Left kidney (tissue), 8 donors: ENCODE measurements at places on chromosomes 13 and 19. TPM values are rescaled to one million over a fixed set of nuclear protein-coding genes. Genes with fewer than 3 reads are reported as not detected.

GRCh38 chr19:10763828-10764339 lies 46.0 kb downstream of the DNM2 start:
- no peak for DNase-seq

GRCh38 chr19:1251330-1252220 lies 3.2 kb downstream of the MIDN start:
- no peak for DNase-seq

DNA sequence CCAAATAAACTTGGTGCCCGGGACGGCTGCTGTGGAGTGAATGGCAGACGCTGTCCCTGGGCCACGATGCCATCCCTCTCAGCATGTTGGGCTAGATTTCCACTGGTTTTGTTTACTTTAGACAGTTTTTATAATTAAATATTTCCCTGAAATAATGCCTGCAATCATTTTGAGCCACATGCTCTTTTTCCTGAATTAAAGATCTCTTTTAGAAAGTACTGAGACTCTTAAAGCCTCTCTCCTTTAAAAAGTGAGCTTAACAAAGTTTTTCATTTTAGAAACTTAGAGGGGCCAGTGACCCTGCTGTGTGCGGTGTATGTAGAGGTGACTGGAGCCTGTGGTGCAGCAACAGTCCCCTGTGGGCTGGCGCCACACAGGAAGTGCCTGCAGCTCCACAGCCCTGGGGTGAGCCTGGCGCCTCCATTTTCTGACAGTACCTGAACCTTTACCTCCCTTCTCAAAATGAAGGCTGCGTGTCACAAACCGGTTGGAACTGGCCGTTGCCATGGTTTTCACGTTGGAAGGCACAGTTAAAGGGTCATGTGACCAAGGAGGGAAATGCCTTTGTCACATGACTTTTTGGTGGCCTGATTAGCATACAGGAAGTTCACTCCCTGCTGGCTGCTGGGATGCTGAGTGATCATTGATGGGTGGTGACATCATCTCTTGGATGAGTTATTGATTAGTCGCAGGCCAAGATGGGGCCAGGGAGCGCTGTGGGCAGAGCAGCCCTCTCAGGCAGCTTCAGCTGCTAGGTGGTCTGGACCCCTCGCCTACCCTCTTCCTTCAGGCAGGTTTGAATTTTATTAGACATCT lies 26.3 kb downstream of the TSSK6 start:
- DNase-seq, result peak; percentile 95

DNA sequence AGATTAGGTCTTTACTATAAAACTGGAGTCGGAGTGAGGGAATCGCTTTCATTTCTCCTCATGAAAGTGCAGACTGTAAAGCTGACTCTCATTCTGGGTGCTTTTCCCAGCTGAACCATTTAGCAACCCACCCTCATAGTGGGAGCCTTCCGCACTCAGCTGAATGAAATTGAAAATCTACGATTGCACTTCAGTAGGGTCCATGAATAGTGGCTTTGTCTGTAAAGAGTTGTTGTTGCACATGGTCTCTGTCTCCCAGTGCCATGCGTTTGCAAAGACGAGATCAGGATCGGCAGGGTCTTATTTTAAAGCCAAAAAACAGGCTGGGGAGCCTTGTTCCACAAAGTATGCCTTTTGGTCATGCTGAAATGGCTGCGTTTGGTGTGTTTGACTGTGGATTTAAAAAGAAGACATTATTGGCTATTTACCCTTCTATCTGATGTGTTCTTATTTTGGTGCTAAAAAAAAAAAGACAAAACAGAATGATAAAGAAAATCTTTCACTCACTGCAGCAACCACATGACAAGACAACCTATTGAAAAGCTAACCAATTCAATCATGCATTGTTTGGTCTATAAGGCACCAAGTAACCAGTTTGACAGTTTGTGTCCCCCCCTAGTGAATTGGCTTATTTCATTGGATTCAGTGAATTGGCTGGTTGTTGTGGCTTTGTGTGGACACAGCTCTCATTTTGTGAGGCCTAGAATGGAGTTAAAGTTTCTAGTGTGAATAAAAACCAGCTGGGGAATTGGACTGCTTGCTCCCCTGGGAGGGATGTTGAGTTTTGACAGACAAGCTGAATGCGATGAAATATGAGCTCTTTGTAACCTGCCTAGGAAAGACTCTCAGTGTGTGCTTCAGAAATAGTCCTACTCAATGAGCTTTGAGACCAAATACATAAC lies 65.6 kb downstream of the ARHGAP35 start:
- DNase-seq, result no peak

The TUBB4A gene
- 27.6 TPM for polyA plus RNA-seq

GRCh38 chr13:24194447-24194846 lies 33.9 kb downstream of the SPATA13 start:
- DNase-seq, result no peak

DNA sequence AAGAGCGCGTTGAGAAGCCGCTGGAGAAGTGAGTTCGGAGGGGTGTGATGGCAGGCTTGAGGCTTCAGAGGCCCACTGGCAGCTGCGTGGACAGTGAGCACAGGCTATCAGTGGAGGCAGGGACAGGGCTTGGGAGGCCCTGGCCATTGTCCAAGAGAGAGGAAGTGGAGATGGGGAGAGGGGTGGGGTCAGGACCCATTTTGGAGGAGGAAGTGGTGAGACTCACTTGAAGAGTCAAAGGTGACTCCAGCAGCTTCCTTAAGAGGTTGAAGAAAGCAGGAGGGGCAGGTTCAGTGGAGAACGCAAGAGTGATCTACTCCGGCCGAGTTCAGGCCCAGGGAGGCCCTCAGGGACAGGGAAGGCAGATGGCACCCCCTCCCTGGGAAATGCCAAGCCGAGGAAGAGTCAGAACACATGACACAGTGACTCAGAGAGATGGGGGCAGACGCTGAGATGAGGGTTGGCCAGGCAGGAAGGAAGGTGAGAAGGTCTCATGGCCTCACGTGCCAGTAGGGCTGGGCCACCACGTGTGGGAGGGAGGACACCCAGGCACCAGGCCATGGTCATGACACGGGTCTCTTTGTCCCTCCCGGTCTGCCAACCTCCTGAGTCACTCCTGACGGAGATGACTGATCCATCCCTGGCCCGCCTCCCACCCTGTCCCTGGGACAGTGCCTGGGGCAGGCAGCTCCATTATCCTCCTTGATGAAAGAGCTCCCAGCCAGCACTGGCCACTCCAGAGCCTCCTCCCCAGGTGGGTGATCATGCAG lies 10.1 kb upstream of the CD22 start:
- no peak for DNase-seq

DNA sequence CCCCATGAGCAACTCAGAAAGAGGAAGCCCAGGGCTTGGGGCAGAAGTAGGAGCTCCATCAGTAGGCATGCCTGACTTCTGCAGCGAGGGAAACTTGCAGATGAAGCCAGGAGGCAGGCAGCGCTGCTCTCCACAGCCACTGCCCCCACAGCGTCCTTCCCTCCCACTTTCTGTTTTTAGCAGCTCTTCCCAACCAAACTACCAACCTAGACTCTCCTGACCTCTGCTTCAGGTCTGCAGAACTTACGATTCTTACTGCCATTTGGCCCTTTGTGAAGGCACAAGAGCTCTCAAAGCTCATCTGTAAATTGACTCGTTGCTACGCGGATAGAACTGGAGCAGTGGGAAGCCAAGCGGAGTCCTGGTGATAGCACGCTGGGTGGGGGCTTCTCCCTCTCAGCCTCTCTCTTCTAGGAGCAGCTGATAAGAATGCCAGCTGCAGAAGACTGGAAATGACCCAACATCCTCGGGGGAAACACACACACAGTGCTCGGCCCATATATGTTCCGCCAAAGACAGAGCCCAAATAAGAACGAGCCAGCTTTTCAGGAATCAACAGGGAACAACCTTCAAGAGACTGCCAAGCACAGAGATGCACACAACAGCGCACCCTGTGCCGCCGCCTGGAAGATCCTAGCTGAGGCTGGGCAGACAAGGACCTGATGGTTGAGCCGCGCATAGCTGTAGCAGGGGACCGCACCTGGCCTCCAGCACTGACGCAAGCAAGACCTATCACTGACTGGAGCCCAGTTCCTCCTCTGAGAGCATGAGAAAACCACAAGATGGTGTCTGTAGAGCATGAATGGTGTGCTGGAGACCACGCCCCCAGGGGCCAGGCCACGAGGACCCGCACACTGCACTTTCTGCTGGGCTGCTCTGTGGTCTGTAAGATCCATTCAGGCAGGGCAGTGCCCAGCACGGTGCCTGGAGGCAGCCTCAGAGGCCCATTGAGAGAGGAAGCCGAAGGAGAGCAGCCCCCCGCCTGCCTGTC lies 15.9 kb upstream of the SLC35E1 start:
- DNase-seq, result no peak

DNA sequence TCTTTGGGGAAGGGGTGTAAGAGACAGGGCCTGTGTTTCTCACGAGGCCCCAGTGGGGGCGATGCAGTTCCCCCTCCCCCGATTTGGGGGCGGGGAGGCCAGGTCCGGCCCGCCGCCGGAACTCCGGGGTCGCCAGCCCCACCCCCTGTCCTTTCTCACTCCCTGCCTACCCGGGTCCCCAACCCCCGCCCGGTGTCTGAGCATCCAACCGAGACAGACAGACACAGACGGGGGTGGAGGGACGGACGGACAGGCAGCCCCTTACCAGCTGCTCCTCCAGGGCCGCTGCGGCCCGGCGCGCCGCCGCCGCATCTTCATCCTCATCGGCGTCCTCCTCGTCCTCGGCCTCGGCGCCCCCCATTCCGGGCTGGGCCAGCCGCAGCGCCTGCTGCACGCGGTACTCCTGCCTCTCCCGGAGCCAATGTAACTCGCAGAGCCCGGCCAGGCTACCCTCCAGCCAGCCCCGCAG lies 397 bp downstream of the DACT3 start:
- peak; percentile 27 for DNase-seq

GRCh38 chr13:31011901-31012654 lies 79.6 kb downstream of the TEX26 start:
- no peak for DNase-seq

The ZNF69 gene
- polyA plus RNA-seq, result 32.2 TPM

DNA sequence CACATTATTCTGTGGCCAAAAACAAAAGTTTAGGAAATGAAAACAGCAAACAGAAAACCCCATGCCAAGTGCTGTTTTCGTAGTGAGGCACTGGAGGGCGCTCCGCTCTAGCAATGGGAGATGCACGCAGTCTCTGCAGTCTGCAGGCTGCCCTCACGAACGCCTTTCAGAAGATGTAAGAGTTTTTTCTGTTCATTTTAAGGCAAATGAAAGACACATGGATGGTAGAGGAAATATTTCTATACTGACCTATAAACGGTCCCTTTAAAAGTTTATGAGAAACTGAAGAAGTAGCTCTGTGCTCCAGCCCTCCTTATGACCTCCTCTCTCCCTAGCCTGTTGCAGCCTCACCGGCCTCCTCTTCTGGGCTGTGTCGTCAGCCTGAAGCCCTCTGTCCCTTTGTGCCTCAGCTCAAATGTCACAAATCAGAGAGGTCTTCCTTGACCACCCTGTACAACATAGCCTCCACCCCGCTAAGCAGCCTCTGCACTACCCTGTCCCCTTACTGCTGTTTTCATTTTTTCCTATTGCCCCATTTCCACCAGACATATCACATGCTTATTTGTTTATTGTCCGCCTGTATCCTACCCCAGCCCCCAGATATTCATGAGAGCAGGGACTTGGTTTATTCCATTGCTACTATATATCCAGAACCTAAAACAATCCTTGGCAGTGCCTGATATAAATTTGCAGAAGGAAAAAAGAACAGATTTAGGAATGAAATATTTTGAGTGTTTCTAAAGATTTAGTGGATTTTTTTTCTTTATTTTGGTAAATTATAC lies 116.4 kb downstream of the TM9SF2 start:
- DNase-seq, result peak; percentile 59

The FAM32A gene
- 113 TPM for polyA plus RNA-seq

- no peak for DNase-seq
Measured at GRCh38 chr13:65868099-65868498, 1362.0 kb downstream of the PCDH9 start.

The PALM3 gene
- 21.2 TPM for polyA plus RNA-seq

The MAP4K1 gene
- 3.9 TPM for polyA plus RNA-seq

DNA sequence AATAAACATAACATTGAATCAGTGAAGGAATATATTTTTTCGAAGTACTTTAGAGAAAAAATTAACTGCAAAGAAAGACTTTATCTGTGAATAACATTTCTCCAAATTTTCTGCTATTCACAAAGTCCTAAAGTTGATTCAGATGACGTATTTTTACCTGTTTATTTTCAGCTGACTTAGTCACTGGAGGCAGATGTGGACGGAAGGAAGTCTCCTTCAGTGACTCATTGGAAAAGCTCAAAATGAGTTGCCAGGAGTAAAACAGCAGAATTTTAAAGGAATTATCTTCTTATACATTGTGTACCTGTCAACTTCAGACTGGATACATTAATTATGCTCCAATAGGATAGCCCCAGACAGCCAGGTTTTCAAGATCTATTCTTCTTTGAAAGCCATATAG lies 679.3 kb upstream of the GPC6 start:
- no peak for DNase-seq

DNA sequence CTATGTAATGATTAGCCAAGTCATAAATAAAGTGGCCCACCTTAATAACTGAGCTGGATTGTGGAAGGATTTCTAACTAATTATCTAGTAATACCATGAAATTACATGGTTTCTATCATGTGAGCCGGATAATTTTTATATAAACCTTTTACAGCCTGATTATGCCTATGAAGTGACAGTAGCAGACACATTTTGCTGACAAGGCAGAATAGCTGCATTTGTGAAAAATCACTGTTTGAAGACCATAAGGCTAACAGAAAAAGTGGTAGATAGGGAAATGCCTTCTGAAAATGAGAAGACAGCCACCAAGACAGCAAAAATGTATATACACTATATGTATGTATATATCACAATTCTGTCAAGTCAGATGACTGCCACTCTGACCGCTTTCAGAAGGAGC lies 27.1 kb downstream of the SLITRK5 start:
- DNase-seq, result no peak

GRCh38 chr19:4676955-4677731 lies 7.0 kb upstream of the MYDGF start:
- no peak for DNase-seq

GRCh38 chr19:38394488-38394887 lies 6.0 kb downstream of the SPRED3 start:
- DNase-seq, result no peak

The UQCRFS1 gene
- 32.9 TPM for polyA plus RNA-seq

GRCh38 chr13:49740870-49741269 lies 49.6 kb upstream of the EBPL start:
- no peak for DNase-seq

The S1PR2 gene
- 11.9 TPM for polyA plus RNA-seq

The LCP1 gene
- polyA plus RNA-seq, result 9.2 TPM

- no peak for DNase-seq
Measured at GRCh38 chr19:4776436-4777211, 14.9 kb upstream of the FEM1A start.

The OR10H1 gene
- polyA plus RNA-seq, result 0.03 TPM

The ZNF223 gene
- polyA plus RNA-seq, result 18.3 TPM
